ENCODE measurements at places on chromosomes 1 and 21.

- DNase-seq: no peak
Measured at GRCh38 chr1:226779561-226779960, 40.5 kb upstream of the ITPKB start.

GRCh38 chr21:40766381-40766780 lies 80.6 kb downstream of the DSCAM start:
- no peak for DNase-seq

DNA sequence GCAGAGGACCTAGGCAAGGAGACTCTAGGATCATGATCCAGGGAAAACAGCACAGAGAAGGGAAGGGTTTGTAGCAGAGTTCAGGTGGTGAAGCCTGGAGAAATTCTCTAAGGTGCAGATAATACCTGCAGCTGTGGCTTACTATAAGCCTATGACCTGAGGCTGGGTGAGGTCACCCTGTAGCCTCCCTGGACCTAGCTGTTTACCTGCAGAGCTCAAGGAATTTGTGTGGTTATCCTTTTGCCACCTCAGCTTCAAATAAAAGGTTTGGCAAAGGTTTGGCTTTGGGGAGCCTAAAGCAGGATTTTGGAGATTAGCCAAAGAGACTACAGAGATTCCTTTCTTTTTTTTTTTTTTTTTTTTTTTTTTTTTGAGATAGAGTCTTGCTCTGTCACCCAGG lies 79.5 kb upstream of the ZNF648 start:
- DNase-seq: no peak

- DNase-seq: no peak
Measured at GRCh38 chr1:181910905-181911304, 150.6 kb downstream of the ZNF648 start.

DNA sequence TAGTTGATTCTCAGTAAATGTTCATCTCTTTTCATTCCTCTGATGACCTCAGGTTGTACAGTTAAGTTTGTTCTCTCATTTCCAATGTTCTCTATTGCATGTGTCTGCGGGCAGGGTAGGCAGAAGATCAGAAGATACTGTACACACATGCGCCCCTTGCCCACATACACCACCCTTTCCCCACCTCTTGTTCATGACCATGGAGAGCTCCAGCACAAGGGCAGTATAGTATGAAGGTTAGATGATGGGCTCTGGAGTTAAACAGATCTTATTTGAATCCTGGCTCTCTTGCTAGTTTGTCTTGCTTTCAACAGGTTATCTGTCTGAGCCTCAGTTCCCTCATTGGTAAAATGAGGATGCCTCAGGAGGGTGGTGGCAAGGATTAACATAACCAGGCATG lies 17.8 kb upstream of the PLD5 start:
- no peak for DNase-seq

DNA sequence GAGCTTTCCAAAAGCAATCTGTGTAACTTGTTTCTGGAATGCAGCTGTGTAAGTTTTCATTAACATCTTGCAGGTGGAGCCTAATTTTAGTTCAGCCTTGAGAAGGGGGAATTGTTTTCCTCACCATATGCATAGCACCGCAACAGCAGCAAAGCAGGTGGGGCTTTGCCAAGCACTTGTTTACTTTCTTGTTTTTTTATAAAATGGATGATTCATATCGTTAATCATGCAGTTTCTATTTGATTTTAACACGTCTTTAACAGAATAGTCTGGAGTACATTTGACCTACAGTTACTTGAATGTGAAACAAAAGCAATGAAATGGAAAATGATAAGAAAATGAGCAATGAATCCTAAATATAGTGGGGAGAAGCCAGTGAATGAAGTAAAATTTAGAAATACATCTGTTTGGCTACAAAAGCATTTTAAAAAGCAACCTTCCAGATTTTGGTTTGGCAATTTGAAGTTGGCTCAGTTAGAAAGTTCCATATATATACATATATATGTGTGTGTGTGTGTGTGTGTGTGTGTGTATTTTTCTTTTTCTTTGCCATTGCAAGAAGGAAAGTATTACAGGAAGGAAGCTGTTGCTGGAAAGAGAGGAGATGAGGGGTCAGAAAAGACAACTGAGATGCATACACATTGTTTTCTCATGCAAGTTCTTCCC lies 119.0 kb upstream of the ADGRL2 start:
- DNase-seq: no peak

DNA sequence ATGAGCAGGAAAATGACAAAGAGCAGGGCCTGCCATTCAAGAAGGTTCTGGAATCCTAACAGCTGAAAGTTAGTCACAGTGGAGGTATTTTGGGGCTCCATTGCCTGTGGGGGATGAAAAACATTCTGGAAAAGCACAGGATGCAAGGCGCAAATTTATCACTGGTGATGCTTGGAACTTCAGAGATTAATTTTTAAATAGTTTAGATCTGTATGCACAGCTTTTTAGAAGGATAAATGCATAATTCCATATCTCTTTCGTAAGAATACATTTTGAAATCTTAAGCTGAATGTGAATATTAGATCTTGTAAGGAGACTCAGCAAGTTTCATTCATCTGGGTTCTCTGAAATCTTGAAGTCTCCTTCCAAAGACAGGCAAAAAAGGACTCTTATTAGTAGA lies at the start of gene OR11L1:
OR11L1 (minus strand) TSS at position 101 of the 400 bp plus-strand sequence; CDS start at position 101, 0 bp downstream.
- DNase-seq: no peak

DNA sequence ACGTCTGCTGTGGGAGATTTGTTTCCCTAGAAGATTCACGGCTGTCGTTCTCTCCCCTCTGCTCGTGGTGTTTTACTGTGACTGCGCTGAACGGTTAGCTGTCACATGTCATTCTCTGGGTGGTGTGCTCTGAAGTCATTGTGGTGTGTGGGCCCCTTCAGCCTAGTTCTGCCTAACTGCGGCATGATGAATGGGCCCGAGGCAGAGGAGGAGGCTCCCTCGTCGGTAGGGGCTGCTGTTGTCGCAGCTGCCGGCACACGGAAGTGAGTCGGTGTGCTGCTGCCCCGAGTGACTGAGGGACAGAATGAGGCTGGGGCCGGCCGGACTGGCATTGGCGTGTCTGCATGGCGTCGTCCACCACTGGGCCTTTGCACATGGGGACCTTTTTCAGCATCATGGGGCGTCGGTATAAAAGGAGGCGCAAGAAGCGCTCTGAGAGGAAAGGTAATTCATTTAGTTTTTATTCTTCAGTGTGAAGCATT lies 77.9 kb downstream of the ADARB1 start:
- DNase-seq: peak; percentile 46

DNA sequence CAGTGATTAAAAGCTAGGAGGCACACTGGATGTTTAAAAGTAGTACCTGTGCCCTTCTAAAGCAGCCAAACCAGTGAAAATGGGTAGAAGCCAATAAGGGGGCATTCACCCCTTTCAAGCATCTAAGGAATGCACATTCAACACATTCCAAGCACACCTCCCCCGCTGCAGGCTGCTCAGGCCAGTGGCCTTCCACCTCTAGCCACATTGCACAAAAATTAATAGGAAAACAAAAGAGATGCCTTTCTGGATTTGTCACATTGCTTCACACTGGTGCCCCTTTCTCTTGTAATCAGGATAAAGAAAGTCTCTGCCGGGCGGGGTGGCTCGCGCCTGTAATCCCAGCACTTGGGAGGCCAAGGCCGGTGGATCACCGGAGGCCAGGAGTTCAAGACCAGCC lies 834.0 kb downstream of the USP25 start:
- DNase-seq: no peak

GRCh38 chr1:1832820-1833219 lies 54.5 kb upstream of the NADK start:
- DNase-seq: no peak

DNA sequence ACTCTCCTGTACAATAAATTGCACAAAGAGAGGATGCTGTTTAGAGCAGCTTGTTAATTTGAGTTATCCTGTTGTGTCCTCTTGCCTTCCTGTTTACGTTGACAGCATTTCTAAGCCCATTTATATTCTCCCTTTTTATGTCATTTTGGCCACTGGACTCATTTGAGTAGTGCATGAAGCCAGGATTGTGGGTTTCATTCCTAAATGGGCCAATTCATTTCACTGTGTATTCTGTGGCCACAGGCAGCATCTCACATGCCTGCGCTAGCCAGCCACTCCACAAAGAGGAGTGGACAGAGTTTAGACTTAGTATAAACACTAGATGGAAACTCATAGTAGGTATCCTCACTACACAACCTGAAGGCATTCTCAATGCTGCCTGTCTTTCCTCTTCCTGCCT lies 73.4 kb downstream of the DTL start:
- no peak for DNase-seq

GRCh38 chr1:217562229-217562878 lies 68.5 kb downstream of the GPATCH2 start:
- DNase-seq: no peak

DNA sequence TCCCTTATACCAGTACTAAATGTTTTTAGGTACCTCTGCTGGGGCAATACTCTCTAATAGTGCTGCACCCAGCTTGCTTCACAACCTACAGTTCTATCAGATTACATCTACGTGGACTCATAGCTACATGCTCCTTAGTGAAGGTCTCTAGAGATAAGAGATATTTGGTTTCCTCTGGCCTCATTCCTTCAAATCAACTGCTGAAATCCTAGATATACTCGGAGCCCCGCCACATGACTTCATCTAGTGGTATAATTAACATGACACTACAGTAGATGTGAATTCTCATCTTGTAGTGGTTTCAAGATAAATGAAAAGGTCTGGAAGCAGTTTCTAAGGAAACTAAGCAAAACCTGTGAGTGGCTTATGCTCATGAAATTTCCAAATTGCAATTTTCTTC lies 115.4 kb downstream of the SMYD2 start:
- no peak for DNase-seq

- DNase-seq: peak; percentile 15
Measured at GRCh38 chr1:29122682-29123052, 1.0 kb downstream of the TMEM200B start.

DNA sequence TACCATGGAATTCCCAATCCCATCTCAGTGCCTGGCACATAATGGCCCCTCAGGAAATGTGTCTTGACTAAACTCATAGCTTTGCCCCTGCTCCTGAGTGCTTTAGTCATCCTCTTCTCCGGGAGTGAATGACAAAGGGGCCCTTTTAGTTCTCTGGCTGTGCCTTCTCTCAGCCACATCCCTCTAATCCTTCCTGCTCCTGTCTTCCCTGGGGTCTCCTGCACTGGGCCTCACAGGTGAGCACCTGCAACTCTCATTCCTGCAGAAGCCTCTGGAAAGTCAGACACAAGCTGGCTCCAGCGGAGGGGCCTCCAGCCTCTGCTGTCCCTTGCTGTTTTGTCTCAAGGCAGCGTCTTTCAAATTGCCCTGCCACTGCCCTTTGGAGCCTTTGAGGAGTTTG lies 14.0 kb upstream of the ETV3L start:
- DNase-seq: no peak

DNA sequence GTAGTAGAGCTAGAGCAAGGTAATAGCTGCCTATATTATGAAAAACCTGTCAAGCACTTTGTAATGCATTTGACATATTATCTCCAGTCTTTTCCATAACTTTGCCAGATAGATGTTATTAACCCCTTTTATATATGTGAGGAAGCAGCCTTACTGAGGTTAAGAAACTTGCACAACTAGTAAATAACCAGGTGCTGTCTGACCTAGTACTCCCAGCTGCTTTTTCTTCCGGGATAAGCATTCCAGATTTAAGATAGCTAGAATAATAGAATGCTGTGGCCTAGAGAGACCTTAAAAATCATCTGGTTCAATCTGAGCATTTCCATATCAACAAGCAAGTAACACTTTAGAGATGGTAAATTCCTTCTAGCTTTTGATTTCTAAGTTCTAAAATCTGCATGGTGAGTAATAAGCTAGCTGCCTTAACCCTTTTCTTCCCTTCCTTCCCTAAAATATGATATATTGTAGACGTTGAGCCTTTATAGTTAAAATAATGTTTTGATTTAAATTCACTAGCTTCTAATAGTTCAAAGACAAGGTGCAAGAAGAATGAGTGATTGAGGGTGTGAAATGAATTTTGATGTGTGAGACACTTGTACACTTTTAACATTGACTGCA lies 1.8 kb downstream of the SH3GLB1 start:
- no peak for DNase-seq

- no peak for DNase-seq
Measured at GRCh38 chr21:42845296-42845965, 33.9 kb downstream of the WDR4 start.
